ENCODE measurements at places on chromosomes 13 and 19.

DNA sequence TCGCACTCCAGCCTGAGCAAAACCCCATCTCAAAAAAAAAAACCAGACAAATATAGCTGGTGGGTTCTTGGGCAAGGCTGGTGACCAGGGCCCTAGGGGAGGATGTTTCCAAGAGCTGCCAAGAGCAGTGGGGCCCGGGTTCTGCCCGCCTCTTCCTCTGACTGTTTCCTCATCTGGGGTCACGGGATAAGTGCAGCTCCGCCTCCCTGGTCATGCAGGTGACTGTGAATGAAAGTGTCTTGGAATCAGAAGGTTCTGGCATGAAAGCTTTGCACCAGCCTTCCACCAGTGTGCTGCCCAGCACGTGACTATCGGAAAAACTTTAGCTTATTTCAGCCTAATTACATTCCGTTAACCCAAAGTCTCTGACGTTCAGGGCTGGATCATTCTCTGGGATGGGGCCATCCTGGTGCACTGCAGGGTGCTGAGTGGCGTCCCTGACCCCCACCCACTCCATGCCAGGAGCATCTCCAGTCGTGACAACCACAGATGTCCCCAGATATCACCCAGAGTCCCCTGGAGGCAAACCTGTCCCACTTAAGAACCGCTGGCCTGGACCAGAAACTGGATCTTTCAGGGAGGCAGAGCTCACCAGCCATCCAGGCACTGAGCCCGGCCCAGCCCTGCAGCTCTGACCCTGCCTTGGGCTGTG, 85.6 kb downstream of the GNG7 start:
- no peak for DNase-seq

DNA sequence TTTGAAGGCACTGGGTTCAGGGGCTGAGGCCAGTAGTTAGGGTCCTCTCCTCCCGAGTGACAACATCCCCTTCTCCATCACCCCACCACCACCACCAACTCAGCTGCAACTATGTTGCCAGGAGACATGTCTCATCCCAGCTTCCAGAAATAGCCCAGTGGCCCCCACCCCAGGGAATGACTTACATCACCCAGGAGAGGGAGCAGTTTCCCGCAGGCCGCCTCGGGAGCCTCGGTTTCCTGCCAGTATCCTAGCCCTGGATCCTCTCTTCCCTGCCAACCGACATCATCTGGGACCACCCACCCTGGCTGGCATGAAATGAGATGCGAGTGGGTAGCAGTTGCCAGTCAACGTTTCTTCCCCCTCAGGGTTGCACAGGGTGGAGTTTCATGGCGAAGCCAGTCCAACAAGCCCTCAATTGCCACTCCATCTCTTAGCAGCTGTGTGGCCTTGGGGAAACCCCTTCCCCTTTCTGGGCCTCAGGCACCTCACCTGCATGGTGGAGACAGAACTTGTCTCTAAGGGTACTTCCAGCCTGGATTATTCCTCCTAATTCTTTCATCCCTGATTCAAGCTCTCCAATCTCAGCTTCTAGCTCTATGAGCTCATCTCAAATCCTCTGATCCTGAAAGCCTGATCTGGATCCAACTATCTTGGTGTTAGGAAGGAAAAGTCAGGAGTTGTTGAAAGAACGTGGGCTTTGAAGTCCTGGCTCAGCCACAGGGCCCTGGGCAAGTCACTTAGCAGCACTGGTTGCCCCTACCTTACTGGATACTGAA, 3.9 kb upstream of the GSK3A start:
- DNase-seq = no peak

DNA sequence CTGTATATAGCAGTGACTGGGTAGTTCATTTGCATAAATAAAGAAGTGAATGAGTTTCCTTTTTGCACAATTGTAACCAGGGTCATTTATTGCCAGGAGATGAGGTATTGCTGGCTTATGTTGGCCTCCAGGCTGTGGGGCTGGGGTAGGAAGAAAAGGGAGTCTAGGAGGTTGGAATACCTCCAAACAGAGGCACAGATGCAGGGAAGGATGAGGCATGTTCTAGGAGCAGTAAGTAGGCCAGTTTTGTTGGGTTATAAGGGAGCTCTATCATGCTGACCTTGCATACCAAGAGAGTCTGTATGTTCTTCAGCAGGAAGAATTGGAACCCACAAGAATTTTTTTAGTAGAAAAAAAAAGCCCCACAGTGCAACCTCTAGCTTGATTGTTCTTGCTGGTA, 17.2 kb upstream of the CYSLTR2 start:
- no peak for DNase-seq

DNA sequence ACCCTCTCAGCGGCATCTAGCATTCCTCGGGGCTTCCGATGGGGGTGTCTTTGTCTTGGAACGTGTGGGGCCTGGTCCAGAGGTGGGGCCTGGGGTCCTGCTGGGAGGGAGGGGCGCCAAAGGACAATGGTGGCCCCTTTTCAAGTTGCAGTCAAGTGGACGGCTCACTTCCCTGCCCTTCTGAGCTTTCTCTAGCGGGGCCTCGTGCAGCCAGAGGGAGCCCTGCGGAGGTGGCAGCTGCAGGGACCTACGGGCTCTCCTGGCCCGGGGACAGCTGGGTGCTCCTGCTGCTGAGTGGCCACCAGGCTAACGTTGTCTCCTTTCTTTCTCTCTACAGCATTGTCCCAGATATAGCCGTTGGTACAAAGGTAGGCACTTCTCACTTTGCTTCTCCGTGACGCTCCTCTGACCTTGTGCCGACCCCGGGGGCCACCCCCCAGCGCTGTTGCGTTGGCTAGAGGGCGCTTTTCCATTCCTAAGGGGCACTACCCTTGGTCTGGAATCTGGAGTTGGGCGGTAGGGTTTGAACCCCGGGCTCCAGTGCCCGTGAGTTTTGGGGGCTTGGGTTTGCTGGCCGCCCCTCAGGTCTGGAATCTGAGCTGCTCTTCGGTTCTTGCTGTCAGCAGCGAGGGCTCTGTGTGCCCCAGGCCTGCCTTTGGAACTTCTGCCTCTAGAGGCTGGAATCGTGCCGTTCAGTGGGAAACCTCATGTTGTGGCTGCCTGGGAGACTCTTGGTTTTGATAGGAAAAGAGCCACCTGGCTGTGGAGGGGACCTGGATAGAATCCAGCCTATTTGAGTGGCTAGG, 2.0 kb downstream of the PTBP1 start:
- DNase-seq = no peak

DNA sequence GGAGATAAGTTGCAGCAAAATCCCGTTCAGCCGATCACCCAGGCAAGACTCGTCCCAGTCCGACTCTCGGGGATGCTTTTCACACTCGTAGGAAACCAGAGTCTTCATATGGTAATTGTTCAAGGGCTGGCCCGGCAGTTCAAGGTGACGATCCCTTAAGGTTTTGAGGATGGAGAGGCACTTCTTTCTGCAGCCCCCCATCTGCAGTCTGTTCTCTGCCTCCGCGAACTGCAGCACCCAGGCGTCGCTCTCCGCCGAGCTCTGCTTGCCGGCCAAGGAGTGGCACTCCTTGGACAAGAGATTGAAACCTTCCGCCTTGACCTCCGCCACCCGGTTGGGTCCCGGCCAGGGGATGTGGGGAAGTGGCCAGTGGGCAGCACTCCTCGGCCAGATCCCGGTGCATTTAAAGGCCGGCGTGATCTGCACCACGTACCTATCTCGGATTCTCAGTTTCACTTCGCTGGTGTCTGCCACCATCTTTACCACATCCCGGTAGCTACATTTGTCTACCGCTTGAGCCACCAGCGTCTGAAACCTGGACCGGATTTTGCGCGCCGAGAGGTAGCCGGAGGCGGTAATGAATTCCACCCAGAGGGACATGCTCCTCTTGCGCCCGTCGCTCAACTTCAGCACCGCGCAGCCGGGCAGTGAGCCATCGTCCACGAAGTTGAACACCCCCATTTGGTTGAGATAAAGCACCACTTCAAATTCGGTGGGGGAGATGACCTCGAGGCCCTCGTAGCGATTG, 1.1 kb downstream of the MAB21L1 start:
- DNase-seq = no peak

GRCh38 chr13:21202767-21203531, 26.5 kb downstream of the MRPL57 start:
- DNase-seq = no peak

DNA sequence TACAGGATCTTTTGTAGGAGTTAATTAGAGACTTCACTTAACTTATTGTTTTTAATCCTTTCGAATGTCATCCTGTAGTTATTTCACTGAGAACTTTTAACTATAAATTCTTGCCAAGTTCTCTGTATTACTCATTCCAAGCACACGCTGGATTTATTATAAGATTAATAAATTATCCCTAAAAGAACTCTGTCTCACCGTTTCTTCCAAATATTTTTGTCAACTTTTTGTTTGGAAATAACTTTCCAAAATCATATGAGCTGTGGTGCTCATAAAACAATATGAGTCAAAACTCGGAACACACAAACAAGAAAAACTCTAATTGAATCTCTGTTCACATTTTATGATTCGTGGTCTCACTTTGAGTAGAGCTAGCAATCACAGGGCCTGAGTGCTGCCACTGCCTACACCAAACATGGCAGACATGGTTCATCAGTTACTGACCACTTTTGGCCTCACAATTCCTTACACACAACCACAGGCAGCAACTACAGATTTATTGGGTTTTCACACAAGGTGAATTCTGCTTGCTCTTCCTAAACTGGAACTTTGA, 412.0 kb downstream of the FGF14 start:
- peak; percentile 12 for DNase-seq

- DNase-seq = no peak
These were observed 235.1 kb upstream of the ATXN8OS start for GRCh38 chr13:69872321-69873047.

DNA sequence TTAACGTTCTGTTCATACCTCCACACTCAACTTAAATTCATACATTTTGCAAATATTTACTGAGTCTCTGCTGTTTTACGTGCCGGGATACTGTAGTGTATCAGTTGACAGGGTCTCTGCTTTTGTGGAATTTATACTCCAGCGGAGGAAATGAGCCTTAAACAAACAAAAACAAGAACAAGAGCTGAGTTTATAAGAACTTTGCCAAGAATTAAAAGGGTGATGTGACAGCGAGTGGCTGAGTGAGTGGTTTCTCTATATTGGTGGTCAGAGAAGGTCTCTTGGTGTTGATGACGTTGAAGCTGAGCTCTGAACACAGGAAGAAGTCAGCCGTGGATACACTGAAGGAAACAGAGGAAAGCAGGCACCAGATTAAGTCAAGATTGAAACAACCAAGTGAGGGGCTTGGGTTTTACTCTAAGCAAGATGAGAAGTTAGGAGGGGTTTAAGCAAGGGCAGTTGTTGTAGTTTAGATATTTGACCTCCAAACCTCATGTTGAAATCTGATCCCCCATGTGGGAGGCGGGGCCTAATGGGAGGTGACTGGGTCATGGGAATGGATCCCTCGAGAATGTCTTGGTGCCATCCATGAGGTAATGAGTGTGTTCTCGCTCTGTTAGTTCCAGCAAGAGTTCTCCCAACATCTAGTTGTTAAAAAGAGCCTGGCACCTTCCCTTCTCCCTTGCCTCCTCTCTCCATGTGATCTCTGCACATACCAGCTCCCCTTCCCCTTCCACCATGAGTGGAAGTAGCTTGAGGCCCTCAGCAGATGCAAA, 248.3 kb downstream of the DCLK1 start:
- DNase-seq = no peak

DNA sequence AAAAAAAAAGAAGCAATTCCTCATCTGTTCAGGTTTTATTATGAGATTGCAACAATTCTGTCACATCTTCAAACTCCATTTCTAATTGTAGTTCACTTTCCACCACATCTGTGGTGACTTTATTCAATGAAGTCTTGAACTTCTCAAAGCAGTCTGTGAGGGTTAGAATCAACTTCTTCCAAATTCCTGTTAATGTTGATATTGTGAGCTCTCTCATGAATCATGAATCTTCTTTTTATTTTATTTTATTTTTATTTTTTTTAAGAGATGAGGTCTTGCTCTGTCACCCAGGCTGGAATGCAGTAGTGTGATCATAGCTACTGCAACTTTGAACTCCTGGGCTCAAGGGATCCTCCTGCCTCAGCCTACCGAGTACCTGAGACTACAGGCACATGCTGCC, 19.6 kb downstream of the ARHGAP35 start:
- DNase-seq = no peak

GRCh38 chr19:6465006-6465405, 935 bp downstream of the CRB3 start:
- no peak for DNase-seq

DNA sequence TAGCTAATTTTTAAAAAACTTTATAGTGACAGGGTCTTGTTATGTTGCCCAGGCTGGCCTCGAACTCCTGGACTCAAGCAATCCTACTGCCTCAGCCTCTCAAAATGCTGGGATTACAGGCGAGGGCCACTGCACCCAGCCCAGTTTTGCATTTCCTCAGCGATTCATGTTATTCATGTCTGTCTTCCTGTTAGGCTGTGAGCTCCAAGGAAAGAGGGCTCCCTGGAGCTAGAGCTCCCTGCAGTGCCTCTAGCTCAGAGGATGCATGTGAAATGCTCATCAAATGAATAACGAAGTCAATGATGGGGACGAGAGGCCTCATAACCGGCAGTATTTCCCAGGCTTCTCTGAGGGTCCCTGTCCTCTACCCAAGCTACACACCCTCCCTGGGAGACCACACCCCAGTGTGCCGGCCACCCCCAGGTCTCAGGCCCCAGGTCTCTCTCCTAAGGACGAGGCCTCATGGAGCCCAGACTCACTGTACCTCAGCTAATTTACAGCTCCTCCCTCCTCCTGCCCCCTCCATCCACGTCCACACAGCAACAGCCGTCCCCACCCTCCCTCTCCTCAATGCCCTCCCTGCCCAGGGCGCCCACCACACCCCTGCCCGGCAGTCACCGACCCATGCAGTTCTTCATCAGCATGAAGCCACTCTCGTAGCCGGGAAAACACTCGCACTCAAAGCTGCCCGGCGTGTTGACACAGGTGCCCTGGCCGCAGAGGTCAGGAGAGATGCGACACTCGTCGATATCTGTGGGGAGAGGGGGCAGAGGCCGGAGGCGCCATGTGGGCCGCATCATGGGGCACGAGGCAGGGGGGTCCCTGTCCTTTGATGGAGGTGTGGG, 28.5 kb downstream of the FBN3 start:
- no peak for DNase-seq

GRCh38 chr19:5698635-5699422, 8.7 kb downstream of the RPL36 start:
- DNase-seq = no peak

GRCh38 chr19:45295873-45296272, 26.8 kb downstream of the CKM start:
- no peak for DNase-seq

GRCh38 chr19:46536391-46536790, 40.7 kb upstream of the PNMA8B start:
- no peak for DNase-seq

- no peak for DNase-seq
These were observed 155.3 kb upstream of the LSM14A start for GRCh38 chr19:34017024-34017423.

DNA sequence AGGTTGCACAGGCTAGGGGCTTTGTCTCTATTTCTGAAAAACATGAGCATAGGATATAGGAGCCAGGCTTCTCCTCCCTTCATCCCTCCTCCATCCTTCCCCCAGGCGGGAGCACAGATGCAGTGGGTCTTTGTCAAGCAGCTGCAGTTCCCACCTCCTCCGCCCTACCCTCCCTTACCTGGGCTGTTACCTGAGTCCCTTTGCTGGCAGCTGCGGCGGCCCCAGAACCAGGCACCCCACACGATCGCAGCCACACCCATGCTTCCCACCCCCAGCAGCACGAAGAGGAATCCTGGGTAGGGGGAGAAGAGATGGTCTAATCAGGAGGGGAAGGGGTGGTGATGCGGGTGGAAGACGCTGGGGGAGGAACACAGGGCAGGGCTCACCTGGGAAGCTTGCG, 7.8 kb downstream of the TMIGD2 start:
- no peak for DNase-seq

- DNase-seq = no peak
These were observed 163.8 kb upstream of the SOX1 start for GRCh38 chr13:111903143-111903542.
